ENCODE measurements at places on chromosomes 1 and 21.

DNA sequence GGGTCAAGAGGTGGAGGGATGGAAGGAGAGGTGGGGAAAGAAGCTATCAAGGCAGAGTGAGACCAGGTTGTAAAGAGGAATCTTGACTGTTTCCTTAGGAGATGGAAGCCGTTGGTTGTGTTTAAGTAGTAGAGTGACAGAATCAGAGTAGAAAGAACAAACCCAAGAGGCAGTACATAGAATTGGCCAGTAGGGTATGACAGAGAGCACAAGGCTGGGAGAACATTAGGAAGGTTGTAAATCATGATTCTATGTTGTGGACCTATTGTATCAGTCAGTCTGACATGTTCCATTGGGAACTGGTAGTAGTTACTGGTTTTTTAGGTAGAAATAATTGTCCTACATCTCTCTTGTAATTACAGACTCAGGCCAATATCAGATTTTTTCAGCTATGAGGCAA, 486.9 kb upstream of the USP24 start:
- DNase-seq, result no peak

- no peak for DNase-seq
Measured at GRCh38 chr1:78104322-78104721, 58.6 kb downstream of the GIPC2 start.

- no peak for DNase-seq
Measured at GRCh38 chr1:18294437-18295176, 186.1 kb upstream of the KLHDC7A start.

DNA sequence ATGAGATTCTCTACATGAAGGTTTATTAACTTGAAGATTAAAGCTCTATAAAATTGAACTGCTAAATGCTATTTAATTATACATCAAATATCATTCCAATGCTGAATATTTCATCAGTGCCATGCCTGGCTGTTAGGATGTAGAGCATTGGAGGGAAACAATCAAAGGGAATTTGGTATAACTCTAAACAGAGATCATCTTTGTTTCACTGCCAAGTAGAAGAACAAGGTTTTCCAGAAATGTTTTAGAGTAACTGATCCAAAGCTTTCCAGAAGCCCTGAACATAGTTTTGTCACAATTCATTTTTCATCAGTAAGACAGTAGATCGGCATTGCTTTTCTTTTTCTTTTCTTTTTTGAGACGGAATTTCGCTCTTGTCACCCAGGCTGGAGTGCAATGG, 5.9 kb upstream of the DSTYK start:
- DNase-seq, result no peak

- DNase-seq, result no peak
Measured at GRCh38 chr1:23029337-23029736, 10.1 kb downstream of the KDM1A start.

GRCh38 chr1:99185196-99185595, 79.1 kb upstream of the PLPPR4 start:
- no peak for DNase-seq

- DNase-seq, result peak; percentile 62
Measured at GRCh38 chr1:202860744-202861419, 28.1 kb downstream of the RABIF start.

DNA sequence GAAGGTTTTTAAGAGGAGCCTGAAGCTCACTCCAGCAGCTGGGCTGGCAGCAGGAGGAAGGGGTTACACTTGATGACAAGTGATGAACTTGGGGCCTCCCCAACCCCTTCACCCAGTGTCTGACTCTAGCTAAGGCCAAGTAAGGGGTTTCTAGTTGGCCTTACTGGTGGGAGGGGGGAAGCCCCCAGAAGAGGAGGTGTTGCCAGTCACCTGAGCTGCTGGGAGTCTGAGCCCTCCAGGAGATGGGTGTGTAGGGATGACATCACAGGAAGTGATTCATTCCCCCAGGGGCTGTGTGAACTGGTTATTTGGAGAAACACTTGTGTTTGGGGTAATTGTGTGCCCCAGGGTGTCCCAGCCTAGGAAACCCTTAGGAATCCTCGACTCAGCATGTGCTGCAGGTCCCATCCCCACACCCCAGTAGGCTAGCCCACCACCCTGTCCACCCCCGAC, 3.1 kb downstream of the PADI1 start:
- DNase-seq, result peak; percentile 57

- no peak for DNase-seq
Measured at GRCh38 chr1:48027533-48027835, 30.3 kb upstream of the TRABD2B start.

DNA sequence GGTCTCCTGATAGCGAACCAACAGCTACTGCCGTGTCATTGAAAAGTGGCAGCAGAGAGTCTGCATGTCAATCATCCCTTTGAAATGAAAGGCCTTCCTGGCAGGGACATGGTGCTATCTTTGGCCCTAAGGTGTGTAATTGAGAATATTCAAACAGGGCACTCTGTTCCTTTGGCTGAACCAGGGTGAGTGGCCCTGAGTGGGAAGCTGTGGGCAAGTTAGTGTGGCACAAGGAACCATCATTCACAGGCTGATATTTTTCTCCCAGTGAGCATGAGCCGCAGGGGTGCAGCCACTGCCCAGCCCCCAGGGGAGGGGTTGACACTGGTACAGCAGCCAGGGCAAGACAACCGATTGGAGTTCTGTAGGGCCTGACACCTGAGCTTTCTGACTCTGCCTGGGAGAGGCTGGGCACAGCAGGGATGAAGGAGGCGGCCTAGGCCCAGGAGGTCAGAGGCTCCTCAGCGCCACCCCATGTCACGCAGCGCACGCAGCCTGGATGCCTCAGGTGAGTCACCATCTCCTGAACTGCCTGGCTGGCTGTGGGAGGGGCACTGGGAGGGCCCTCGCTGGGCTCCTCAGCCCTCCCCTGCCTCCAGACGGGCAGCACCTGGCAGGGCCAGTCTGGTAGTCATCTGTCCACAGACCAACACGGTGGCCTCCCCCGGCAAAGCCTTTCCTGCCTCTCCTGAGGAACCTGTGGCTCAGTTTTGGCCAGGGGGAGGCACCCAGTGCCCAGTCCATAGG, 13.2 kb downstream of the QSOX1 start:
- no peak for DNase-seq

DNA sequence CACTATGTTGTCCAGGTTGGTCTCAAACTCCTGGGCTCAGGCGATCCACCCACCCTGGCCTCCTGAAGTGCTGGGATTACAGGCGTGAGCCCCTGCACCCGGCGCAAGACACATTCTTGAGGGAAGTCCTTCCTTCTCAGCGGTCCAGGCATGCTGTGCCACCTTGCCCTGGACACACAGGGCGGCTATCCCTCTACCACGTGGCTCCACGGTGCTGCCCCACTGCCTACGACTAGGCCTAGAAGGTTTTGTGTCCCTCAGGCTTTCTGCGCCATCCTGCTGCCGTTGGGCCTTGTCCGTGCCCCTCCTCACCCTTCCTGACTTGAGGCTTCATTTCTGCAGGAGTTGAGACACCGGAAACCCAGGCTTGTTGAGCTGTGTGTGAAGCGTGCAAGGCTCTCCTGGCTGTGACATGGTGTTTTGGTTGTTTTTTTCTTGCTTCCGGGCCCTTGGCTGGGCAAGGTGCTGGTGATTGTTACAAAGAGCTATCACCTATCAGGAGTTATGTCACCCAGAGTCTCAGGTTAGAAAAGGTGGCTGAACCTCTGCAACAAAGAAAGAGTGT, 13.9 kb downstream of the C1orf174 start:
- no peak for DNase-seq

- peak; percentile 4 for DNase-seq
Measured at GRCh38 chr1:179447489-179447888, 81.7 kb downstream of the AXDND1 start.

DNA sequence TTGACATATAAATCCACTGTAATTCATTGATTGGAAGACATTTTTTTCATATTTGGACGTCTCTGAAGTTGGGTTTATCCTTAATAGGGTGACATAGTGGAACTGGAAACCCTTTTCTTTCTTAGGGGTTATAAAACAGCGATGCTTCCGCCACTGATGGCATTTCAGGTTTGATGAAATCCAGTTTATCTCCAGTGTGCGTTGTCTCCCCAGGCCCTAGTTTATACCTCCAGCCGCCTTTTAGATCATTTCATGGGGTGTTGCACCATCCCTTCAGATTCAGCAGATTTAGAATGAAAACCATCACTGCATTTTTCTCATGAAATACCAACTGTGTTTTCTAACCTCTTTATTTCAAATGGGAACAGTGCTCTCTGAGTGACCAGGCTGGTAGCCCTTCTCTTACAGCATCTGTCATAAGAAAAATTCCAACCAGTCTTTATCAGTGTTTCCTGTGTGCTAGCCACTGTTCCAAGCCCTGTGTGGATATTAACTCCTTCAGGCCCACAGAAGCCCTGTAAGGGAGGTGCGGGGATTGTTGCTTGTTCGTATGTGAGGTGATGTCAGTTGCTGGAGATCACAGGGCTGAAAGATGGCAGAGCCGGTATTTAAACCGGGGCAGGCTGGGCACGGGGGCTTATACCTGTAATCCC, 19.0 kb downstream of the H6PD start:
- no peak for DNase-seq

- no peak for DNase-seq
Measured at GRCh38 chr1:11068600-11069473, 9.0 kb upstream of the SRM start.

DNA sequence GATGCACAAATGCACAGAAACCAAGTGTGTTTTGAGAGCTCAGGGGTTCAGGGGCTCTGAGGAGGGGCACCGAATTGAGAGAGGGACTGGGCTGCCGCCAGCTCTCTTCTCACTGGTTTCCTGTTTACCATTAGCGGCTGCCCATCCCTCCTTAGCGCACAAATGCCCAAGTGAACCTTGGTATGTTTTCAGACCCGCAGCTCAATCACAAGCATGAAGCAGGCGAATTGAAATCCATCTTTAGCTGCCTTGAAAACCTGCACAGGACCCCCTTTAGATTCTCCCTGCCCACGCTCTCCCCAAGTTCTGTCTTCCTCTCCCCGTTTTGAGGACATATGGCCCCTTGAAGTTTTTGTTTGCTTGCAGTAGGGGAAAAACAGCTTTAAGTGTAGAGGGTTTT, 61.1 kb upstream of the ACOT11 start:
- DNase-seq, result no peak

DNA sequence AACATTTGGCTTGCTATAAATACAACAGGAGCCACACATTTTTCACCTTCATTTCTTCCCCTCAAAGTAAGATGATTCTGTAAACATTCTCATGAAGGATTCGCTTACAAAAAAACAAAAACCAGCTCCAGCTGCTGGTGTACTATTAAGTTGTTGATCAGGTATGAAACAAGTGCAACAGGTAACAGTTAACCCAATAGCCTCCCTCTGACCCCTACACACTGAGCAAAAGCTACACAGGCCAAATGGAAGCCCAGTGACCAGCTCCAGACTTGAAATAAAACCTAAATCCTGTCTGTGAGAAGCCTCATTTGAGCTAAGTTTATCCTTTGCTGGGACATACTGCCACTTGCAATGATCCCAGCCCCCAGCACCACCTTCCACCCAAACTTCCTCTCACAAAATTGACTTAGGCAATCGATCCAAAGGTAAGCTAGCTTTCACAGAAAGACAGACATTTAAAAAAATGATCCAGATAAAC, 991 bp downstream of the TIAM1 start:
- DNase-seq, result no peak

GRCh38 chr1:164588516-164589341, 29.7 kb downstream of the PBX1 start:
- DNase-seq, result no peak

GRCh38 chr1:202316186-202316585, 25.6 kb downstream of the UBE2T start:
- no peak for DNase-seq

GRCh38 chr1:27632387-27633297, 2.3 kb downstream of the FGR start:
- DNase-seq, result no peak

GRCh38 chr1:165854101-165854845, 26.9 kb downstream of the UCK2 start:
- peak; percentile 78 for DNase-seq

GRCh38 chr1:171134204-171134923, 43.7 kb downstream of the FMO3 start:
- DNase-seq, result no peak

- no peak for DNase-seq
Measured at GRCh38 chr1:216144661-216145450, 278.4 kb downstream of the USH2A start.

DNA sequence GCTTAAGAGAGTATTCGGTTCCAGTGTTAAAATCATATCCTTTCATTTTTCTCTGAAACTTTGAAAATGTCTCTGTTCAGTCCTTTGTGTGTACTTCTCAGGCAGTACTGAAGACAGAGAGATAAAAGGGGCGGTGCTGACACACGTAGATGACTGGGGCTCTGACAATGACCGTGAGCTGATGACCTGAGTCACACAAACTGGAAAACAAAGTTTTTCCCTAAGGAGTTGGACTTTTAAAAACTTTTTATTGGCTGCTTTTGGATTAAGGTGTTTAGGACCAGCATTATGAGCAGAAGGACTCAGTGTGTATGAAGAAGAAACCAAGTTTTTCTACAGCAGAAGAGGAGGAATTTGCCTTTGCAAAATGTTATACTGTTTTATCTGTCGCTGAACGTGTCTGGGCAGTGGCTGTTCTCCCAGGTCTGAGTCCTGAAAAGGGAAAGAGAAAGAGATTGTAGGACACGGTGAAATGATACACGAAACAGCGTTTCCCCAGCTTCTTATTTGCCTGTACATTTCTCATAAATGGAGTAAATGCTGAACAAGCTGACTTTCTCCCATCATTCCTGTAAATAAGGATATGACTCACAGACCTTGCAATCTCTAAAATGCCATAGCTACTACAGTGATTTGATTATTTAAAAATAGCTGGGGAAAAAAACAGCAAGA, 51.5 kb downstream of the MAP3K7CL start:
- peak; percentile 54 for DNase-seq

DNA sequence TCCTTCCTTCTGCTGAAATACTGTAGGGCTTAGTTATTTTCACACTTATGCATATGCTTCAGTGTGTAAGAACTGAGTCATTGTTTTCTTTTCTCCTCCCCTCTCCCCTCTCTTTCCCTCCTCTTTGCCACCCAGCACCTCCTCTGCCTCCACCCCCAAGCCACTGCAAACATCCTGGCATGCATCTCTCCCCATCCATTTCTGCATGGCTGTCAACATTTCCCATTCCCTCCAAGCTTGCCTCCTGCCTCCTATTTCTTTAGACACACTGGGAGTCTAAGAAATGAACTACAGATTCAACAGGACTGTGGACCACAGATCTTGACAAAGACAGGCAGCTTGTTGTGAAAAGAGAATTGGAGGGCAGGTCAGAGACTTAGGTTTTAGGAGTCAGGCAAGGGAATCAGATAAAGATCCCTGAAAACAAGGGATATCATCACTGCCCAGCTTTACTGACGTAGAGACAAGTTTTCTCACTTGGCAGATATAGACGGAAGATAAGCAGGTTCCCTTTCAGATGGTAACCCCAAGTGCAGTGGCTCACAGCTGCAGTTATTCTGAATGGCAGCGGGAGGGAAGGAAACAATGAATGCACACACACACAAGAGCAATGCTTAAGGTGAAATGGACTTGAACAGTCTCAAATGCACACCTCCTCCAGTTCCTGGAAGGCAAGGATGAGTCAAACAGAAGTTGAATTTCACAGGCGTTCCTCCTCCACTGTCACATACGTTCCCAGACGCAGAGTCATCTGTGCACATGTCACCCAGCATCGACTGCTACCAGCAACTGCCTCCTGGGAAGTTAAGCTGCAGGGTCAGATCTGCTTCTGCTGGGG, 56.1 kb downstream of the HIVEP3 start:
- DNase-seq, result peak; percentile 26

Data from AG08396 (cell line).